CD8-positive, alpha-beta memory T cell (primary cell): ENCODE measurements at places on chromosomes 2 and 18. TPM values are rescaled to one million over a fixed set of nuclear protein-coding genes. Genes with fewer than 3 reads are reported as not detected.

DNA sequence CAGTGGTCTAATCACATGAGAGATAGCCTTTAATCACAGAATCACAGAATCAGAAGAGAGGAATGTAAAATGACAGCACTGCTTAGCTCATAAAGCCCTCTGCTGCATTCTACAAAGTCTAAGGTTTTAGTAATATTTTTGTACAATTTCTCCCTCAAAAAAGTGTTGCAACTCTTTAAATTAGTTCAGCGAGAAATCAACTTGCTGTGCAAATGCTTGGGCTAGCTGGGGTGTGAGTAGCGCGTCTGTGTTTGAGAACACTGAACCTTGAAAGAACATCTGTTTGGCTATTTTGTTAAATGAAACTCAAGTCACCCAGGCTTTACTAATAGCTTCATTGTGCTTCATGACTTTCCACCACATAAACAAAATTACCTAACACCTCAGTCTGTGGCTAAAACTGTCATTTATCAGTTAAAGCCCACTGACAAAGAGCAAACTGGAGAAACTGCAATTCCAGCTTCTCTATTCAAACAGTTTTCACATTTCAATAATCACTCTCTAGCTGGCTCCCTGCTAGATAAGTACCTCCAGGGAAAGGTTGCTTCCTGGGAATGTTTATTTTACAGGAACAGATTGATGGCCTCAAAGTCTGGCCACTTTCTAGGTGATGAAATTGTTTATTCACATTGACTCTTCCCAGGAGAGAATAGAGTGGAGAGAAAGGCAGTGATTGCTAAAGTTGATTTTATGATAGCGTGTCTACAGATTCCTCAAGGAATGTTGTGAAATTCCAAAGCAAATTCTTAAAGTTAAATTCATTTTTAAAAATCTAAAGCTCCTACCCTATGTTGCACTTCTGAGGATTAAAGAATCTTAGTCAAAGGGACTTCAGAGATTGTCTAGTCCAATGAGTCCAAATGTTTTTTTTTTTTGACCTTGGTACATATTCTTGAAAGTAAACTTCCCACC is 36.0 kb upstream of the STAT1 start:
- peaks cover 6% of the 10 kb centered on the region for H3K4me1 ChIP-seq
- no peak overlapping the region for H3K4me3 ChIP-seq
- no peak overlapping the region for H3K27ac ChIP-seq
- no peak for DNase-seq
- no peaks in the 10 kb centered on the region for H3K27me3 ChIP-seq
- H3K36me3 ChIP-seq: no peaks in the 10 kb centered on the region

- H3K27ac ChIP-seq: no peak overlapping the region
- DNase-seq: no peak
- no peaks in the 10 kb centered on the region for H3K27me3 ChIP-seq
- H3K4me1 ChIP-seq: peaks cover 55% of the 10 kb centered on the region
- H3K36me3 ChIP-seq: peaks cover 3% of the 10 kb centered on the region
- H3K4me3 ChIP-seq: no peak overlapping the region
Measured at GRCh38 chr2:88753833-88754584, 62.5 kb downstream of the RPIA start.

DNA sequence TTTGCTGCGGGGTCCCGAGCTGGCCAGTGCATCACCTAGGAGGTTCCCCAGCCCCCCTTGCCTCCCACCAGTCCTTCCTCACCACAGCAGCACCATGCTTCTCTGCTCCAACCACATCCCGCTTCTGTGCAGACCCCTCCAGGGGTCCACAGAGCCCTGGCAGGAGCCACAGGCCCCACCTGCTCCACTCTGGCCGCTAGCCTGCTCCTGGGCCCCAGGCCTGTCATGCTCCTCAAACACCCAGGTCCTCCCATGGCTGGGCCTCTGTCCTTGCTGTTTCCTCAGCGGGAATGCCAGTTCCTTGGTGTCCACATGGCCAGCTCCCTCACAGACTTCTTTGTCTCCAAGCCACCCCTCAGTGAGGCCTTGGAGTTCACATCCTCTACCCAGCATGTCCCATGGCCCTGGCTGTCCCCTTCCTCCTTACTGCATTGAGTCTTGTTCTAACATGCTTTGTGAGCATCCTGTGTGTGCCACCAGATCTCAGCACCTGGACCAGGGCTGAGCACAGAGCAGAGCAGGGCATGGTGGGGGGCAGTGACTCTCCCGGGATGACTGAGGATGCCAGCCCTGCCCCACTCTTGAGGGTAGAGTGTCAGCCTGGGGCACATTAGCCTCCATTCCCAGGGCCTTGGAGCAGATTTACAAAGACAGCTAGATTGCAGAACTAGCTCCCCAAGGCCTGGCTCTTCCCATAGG is 201.0 kb upstream of the HS6ST1 start:
- no peaks in the 10 kb centered on the region for H3K4me1 ChIP-seq
- H3K4me3 ChIP-seq: no peak overlapping the region
- no peak for DNase-seq
- H3K36me3 ChIP-seq: no peaks in the 10 kb centered on the region
- no peak overlapping the region for H3K27ac ChIP-seq

GRCh38 chr2:54042897-54043620 is 72.3 kb upstream of the PSME4 start:
- DNase-seq: no peak
- H3K36me3 ChIP-seq: no peaks in the 10 kb centered on the region
- no peaks in the 10 kb centered on the region for H3K27me3 ChIP-seq
- H3K4me1 ChIP-seq: peaks cover 8% of the 10 kb centered on the region
- H3K27ac ChIP-seq: no peak overlapping the region
- H3K4me3 ChIP-seq: no peak overlapping the region

- no peak overlapping the region for H3K27ac ChIP-seq
- no peaks in the 10 kb centered on the region for H3K4me1 ChIP-seq
- H3K27me3 ChIP-seq: no peaks in the 10 kb centered on the region
- H3K4me3 ChIP-seq: no peak overlapping the region
- peaks cover 60% of the 10 kb centered on the region for H3K36me3 ChIP-seq
Measured at GRCh38 chr2:128169497-128169896, 78.5 kb downstream of the UGGT1 start.

GRCh38 chr2:8247905-8248622 is 433.8 kb upstream of the ID2 start:
- H3K36me3 ChIP-seq: no peaks in the 10 kb centered on the region
- no peak overlapping the region for H3K4me3 ChIP-seq
- no peak overlapping the region for H3K27ac ChIP-seq
- H3K4me1 ChIP-seq: no peaks in the 10 kb centered on the region

DNA sequence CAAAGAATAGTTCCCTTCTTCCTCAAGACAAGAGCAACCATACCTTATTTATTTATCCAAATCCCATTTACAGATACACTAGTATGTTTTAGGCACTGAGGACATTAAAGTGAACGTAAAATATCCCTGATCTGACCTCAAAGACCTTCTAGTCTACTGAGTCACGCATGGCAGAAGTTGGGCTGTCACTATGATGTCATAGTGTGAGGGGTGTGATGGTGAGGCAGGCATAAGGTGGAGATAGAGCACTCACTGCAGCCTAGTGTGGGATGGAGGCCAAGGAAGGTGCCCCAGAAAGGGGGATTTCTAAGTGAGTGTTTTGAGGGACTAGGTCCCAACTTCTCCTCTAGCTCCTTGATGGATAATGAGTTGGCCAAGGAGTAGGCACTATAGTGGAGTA is 249.5 kb upstream of the SKOR2 start:
- no peaks in the 10 kb centered on the region for H3K4me1 ChIP-seq
- H3K27me3 ChIP-seq: no peaks in the 10 kb centered on the region
- no peaks in the 10 kb centered on the region for H3K36me3 ChIP-seq
- H3K27ac ChIP-seq: no peak overlapping the region
- no peak for DNase-seq
- H3K4me3 ChIP-seq: no peak overlapping the region

DNA sequence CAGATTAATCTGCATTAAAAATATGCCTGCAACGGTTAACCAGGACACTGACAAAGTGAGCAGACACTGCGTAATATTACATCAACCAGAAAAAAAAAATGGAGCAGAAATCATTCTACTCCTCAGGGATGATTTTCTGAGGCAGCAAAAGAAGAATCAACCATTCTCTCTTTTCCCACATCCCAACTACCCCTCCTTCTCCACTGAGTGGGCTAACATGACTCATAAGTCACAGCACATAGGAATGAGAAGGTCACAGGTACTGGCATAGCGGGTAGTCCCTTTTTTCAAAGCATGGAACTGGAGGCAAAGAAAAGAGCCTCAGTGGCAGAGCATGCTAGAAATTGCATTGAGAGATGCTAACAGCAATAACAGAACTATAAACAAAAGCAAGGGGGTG is 54.3 kb upstream of the TSPYL6 start:
- H3K4me1 ChIP-seq: no peaks in the 10 kb centered on the region
- no peaks in the 10 kb centered on the region for H3K36me3 ChIP-seq
- no peak overlapping the region for H3K27ac ChIP-seq
- no peaks in the 10 kb centered on the region for H3K27me3 ChIP-seq
- no peak for DNase-seq
- no peak overlapping the region for H3K4me3 ChIP-seq

SERPINB3 gene
- total RNA-seq: not detected

PDE6D gene
- total RNA-seq: 33.7 TPM

ITGAV gene
- 10.7 TPM for total RNA-seq
